ENCODE measurements at places on chromosomes 12 and 14.

GRCh38 chr12:67788118-67788517, 139.6 kb downstream of the DYRK2 start:
- DNase-seq = no peak

DNA sequence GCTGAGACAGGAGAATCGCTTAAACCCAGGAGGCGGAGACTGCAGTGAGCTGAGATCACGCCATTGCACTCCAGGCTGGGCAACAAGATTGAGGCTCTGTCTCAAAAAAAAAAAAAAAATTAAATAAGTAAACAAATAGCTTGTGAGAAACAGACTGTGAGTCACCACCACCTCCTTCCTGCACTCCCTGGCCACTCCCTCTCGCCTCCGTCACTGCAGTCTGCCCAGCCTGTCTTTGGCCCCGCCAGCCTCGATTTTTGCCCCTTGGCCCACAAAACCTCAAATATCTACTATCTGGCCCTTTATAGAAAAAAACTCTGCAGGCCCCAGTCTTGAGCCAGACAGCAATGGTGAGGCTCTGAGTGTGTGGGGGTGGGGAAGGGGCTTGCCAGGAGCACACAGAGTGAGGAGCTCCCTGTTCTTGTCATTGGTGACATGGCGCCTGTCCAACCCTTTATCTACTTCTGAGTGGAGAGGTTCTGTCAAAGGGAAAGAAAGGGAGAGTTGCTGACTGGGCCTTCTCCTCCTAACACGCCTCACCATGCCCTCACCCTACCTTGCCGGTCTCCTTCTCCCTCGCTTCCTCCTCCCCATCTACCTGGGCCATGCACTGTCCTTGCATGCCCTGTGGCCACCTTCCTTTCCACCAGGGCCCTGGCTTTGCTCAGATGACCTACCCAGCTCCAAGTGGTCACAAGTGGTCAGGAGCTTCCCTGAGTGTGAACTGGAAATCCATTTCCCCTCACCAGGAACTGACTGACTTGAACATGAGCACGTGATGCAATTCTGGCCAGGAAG, 22.1 kb downstream of the LGMN start:
- DNase-seq = peak; percentile 67

- no peak for DNase-seq
Observed at GRCh38 chr14:49703965-49704364, 11.0 kb downstream of the KLHDC1 start.

DNA sequence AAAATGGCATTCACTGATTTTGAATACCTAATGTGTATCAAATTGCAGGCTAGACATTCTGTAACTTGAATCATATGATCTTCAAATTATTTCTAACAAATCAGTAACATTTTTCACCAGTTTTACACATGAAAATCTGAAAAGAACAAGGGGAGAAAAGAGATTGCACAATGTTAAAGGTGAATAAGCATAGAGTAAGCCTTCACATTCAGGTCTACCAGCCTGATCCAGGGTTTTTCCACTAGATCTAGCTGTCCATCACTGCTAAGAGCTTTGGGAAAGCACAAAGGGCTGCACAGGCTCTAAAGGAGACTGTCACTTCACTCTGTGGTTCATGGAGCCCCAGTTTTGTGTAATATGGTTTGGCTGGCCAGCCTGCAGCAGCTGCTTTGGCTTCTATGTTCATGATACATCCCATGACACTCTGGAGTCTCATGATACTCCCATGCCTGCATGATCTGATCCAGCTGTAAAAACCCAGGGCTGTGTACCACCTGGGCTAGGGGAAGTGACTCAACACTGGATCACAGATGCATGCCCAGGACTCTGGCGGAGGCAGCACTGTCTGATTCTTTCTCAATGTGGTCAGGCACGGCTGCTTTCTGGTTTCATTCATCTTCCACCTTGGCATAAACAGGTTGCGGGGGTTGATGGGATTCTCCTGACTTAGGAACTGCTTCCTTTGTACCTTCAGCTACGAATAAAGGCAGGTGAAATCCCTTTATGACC, 859.7 kb downstream of the GALC start:
- DNase-seq = peak; percentile 46

DNA sequence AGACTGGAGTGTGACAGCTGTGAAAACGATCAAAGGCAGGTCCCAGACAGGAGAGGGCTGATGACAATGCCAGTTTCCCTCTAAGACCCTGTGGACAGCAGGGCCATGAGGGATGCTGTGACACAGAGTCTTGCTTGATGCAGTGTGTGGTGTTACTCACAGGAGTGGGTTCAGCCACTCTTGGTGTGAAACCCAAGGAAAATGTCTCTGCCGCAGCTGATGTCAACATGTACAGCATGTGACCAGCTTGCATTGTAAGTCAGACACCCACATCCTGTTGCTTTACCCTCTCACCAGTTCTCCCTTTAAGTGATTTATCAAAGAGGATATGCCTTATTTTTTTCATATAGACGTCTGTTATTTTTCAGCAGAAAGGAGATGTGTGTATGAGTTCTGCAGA, 268.6 kb downstream of the BTG1 start:
- no peak for DNase-seq

DNA sequence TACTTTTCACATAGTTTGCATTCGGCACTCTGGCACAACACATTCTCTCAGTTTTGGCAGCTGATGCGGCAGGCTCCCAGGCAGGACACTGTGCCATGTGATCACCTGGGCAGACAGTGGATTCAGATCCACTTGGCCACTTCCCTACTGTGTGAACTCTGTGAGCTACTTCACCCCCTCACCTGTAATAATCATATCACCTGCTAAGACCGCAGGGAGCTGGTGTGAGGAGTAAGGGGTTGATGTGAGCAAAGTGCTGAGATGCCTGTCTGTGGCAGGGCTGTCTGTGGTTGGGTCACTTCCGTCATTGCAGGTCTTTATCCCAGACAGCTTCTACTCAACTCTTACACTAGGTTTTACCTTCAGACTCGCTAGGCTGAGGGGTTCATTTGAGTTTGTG, 50.4 kb upstream of the AMN start:
- no peak for DNase-seq

DNA sequence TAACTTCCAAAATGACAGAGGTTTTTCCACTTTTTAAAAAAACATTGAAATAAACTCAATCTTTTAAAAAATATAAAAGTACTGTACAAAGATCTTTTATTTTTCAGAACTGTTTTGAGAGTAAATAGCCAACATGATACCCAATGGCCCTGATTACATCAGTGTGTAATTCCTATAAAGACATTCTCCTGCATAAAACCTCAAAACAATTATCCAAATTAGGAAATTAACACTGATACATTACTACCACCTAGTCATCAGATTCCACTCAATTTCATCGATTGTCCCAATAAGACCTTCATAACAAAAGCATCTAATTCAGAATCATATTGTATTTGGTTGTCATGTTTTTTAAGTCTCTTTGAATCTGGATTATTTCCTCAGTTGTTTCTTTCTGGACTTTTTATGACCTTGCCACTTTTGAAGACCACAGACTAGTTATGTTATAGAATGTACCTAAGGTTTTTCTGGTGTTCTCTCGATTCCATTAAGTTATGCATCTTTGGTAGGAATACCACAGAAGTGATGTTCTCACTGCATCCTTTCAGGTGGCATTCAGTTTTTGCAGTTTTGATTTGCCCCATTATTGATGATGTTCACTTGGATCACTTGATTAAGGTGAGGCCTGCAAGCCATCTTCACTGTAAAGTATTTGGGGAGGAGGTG, 4.0 kb upstream of the YEATS4 start:
- DNase-seq = no peak

DNA sequence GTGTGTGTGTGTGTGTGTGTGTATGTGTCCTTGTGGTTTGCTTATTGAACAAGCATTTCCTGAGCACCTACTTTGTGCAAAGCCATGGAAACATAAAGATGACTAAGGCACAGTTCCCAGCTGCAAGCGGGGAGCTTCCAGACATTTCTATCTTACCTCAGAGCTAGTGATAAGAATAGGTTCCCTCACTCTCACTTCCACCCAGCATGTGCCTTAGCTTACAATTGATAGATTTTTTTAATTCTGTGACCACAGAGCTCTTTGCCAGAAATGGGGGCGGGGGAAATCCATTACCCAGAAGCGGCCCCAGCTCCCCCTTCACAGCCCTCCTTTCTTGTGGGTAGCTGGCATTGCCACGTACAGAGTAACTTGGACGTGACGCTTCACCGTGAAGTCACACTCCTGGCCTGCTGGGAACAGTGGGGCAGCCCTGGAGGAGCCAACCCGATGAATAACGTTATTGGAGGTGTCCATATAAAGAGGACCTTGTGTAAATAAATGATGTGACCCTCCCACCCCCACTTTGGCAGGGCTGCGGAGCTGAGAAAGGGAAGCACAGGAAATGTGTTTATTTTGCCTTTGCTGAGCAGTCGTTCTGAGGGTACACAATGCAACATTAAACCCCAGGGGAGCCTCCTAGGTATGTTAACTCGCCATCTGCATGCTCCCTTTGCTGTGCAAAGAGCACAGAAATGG, 238.9 kb downstream of the CHST11 start:
- DNase-seq = no peak

DNA sequence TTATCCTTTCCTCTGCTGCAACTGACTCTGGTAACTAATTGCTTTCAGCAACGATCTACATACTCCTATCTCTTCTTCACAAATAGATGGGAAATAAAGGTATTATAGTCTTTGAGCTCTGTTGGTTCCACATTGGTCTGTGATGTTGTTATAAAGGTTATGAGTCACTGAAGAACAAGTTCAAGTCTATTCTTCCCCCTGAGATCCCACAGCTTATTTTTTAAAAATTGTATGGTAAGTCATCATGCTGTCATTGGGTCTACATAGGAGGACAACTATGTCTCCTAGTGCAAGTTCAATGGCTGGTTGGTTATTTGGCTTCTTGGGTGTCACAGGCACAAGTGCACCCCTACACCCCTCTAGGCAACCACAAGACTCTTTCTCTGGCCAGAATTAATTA, 49.6 kb upstream of the PTCSC3 start:
- no peak for DNase-seq

GRCh38 chr14:26323869-26324268, 274.0 kb downstream of the NOVA1 start:
- DNase-seq = no peak

- DNase-seq = no peak
Observed at GRCh38 chr14:74620497-74620921, 8.5 kb upstream of the LTBP2 start.

All from fibroblast of the conjunctiva (primary cell).